ENCODE measurements at places on chromosomes 2 and 18. TPM values are rescaled to one million over a fixed set of nuclear protein-coding genes. Genes with fewer than 3 reads are reported as not detected.

Gene ANKRD53
- total RNA-seq, result 1.8 TPM

Gene SRSF7
- total RNA-seq, result 181 TPM

Gene NAT8
- not detected for total RNA-seq

Gene FAM228A
- not detected for total RNA-seq

Gene CPS1
- 64.3 TPM for total RNA-seq
